COR-L47 (cell line): ENCODE measurements at places on chromosomes 2 and 18.

GRCh38 chr2:53820048-53820447 lies 33.2 kb downstream of the ERLEC1 start:
- no peak for DNase-seq

GRCh38 chr18:56314396-56314795 lies 324.0 kb downstream of the TXNL1 start:
- DNase-seq, result no peak

DNA sequence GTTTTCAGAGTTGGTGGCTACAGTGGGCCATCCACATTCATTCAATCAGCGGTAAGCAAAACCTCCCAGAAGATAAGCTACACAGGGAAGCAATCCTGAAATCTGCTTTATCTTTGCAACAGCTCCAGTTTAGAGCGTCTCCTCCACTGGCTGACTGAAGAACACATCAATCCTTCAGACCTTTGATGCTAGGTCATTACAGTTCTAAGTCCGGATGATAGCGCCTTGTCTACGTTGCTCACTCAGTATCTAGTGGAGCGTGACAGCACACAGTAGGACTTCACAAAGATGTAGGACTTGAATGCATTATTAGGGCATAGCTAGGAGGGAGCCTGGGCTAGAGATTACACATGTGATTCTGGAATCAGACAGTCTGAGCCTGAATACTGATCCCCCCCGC lies 5.0 kb downstream of the COLEC12 start:
- no peak for DNase-seq

- DNase-seq, result no peak
These were observed 98.4 kb upstream of the FIGN start for GRCh38 chr2:163834221-163834620.

DNA sequence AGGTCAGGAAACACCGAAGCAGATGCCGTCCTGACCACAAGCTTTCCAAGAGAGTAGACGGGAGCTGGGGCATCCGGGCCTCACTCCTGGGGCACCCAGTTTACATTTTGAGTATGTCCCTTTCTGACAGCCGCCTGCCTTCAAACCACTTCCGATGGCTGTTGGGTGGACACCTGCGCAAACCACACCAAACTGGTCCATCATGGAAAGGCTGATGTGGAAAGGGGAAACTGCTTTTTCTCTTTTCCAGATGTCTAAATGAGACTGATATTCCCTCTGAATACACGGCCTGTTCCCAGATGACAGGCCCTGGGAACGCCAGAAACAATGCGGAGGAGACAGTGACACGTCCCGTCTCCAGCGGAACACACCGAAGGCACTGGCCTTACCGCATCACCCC lies 290.0 kb upstream of the SALL3 start:
- DNase-seq, result no peak

- DNase-seq, result no peak
These were observed 242.4 kb upstream of the TANK start for GRCh38 chr2:160917850-160918249.
